ENCODE measurements at places on chromosomes 6 and 20. TPM values are rescaled to one million over a fixed set of nuclear protein-coding genes. Genes with fewer than 3 reads are reported as not detected.

DNA sequence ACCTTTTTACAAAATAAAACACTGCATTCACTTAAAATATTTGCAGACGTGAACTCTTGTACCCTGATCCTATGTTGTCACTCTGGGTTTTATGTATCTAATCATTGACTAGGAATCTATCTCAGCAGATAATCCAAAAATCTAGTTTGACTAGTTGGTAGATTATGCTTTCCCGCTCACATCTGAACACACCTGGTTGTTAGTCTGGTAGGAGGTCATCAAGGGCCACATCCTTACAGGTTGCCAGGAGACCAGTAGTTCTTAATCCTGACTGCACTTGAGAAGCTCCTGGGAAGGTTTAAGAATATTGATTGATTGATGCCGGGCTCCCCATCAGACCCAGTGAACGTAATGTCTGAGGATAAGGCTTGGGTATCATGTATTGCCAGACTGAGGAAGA is 104.4 kb downstream of the MTHFD1L start:
- DNase-seq, result no peak

- DNase-seq, result peak; percentile 65
Measured at GRCh38 chr6:89035252-89036101, 45.1 kb upstream of the PNRC1 start.

DNA sequence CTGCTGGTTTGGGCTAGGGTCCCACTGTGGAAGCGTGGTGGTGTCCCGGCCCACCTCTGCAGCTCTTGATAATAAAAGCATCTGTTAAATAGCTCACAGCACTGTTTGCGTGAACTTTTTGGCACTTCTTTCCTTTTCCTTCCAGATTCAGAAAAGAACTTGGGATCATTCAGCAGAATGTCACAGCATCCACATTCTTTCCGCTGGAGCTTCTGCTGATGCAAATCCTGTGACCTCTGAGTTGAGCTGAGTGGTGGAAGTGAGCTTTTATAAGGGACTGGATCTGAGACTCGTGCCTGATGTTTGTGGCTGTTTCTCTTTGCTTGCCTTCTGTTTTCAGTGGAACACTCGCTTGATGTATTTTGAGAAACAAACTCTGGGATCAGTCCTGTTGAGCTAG is 3.9 kb downstream of the OSBPL2 start:
- DNase-seq, result no peak

DNA sequence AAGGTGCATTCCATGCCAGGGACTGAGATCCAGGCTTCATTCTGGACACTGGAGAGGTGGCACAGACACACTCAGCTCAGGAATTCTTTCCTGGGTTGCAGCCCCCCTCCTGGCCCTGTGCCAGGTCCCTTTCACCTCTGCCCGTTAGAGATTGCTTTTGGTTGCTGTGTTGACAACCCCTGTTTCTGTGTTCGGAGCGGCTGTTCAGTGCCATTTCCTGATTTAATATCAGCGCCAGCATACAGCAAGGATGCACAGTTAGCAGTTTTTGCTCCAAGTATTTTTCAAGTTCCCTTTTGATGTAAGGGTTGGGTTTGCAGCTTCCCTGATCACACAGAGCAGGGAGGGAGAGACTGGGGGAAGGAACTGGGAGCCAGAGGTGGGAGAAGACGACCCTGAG is 8.5 kb upstream of the MAFB start:
- no peak for DNase-seq

GRCh38 chr6:52317841-52318581 is 33.5 kb upstream of the MCM3 start:
- no peak for DNase-seq

DNA sequence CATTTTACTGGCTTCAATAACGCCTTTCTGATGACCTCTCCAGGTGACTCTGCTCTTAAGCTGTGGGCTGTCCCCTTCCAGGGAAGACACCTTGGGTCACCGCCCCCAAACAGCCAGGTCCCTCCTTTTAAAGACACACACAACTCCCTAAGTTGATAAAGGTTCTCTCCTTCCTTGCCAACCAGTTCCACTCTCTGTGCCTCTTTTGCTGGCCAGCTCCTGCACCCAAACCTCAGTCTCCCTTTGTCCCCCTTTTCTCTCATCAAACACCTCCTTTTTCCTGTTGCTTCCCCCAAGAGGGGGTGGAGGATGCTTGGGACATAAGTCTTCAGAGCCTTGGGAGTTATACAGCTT is 1.0 kb downstream of the NCOA6 start:
- DNase-seq, result peak; percentile 61

The CRISP3 gene
- 0.25 TPM for polyA plus RNA-seq

DNA sequence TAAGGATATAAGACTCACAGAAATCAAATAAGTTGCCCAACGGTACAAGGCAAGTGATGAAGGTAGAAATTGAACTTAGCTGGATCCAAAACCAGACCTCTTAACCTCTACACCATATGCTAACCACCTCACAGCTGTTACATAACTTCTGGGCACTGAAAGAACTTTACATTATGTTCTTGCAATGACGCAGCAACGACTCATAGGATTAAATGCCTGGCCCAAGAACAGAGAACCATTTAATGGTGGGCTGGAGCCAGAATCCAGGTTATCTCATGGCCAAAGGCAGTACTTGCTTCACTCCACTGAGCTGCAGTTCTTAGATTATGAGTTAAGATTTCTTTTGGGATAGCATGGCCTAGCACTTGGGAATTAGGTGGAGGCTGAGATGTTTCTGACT is 4.4 kb downstream of the TRMT6 start:
- DNase-seq, result no peak

Measured in renal pelvis (tissue), 12 donors.